Prostate gland (tissue), 2 donors: ENCODE measurements at places on chromosomes 11 and 22.

GRCh38 chr11:16779436-16779835 is 41.0 kb downstream of the C11orf58 start:
- no peak for DNase-seq

- no peak for DNase-seq
Measured at GRCh38 chr11:130370845-130371590, 56.3 kb upstream of the ZBTB44 start.

- DNase-seq, result no peak
Measured at GRCh38 chr22:50684986-50685385, 12.4 kb downstream of the SHANK3 start.

DNA sequence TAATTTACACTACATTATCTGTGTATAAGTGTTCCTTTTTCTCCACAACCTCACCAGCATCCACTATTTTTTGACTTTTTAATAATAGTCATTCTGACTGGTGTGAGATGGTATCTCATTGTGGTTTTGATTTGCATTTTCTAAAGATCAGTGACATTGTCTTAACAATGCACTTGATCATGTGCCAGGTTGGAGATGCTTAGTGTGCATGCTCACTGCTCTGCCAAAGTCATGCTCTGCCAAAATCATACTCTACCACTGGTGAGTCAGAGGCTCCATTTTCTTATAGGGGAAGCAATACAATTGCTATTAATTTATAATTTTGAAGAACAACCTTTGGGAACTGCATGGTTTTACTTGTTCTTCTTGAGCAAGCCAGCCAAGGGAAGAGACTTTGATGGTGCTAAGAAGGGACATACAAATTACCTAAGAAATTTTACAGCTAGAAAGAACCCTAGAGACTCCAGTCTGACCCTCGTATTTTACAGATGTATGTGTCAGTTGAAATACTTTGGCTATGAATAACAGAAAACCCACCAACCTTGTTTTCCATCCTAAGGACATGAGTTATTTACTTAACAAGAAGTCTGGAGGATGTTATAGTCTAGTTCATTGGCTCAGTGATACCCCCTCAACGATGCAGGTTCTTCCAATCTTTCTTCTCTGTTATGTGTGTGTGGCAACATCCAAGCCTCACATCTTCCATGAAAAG is 368.9 kb downstream of the DDX10 start:
- no peak for DNase-seq
